LHCN-M2 (cell line): ENCODE measurements at places on chromosomes 13 and 19. TPM values are rescaled to one million over a fixed set of nuclear protein-coding genes. Genes with fewer than 3 reads are reported as not detected.

Gene MRPL34
- total RNA-seq: 48.2 and 68.1 TPM in 2 replicates

Gene ITGBL1
- 163 and 180 TPM in 2 replicates for total RNA-seq

Gene FGF14
- total RNA-seq: 0.06 TPM in 1 of 2 replicates, not detected in the other

Gene MCF2L
- 10.9 and 14.5 TPM in 2 replicates for total RNA-seq

Gene ACP7
- 0.13 and 0.29 TPM in 2 replicates for total RNA-seq

Gene C19orf47
- total RNA-seq: 18.8 and 24.2 TPM in 2 replicates

Gene ZNF491
- total RNA-seq: 0.80 and 0.90 TPM in 2 replicates

Gene ZNF415
- total RNA-seq: 2.4 and 2.9 TPM in 2 replicates

Gene CLEC17A
- not detected in 2 replicates for total RNA-seq

Gene NAPSA
- total RNA-seq: 0.40 TPM in 1 of 2 replicates, not detected in the other

Gene NKPD1
- total RNA-seq: 0.06 TPM in 1 of 2 replicates, not detected in the other

DNA sequence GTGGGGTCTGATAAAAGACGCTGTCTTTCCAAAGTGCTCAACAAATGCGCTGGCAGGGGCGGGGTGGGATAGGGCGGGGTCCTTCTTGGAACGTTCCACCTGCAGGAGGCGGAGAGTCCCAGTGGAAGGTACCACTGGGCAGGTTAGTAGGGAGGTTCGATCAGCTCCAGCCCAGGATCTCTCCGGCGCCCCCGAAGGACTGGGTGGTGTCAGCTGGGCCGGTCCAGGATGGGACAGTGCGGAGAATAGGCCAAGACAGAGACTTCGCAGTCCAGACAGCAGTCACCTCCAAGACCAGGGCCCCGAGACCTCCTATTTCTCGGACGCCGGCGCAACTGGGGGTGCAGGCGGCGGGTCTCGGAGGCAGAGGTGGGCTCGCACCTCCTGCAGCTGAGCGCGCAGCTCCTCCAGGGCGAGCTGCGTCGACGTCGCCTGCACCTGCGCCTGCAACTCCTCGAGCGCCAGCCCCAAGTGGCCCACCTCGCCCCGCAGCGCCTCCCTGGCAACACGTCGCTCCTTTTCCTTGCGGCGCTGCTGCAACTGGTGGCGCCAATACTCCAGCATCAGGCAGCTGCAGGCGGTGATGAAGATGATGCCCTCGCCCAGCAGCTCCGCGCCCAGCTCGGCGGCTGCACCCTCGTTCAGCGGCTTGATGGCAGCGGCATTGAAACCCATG is 21.6 kb downstream of the VASP start:
- no peak for DNase-seq

GRCh38 chr19:35083691-35084508 is 31.7 kb upstream of the FXYD3 start:
- DNase-seq: no peak

DNA sequence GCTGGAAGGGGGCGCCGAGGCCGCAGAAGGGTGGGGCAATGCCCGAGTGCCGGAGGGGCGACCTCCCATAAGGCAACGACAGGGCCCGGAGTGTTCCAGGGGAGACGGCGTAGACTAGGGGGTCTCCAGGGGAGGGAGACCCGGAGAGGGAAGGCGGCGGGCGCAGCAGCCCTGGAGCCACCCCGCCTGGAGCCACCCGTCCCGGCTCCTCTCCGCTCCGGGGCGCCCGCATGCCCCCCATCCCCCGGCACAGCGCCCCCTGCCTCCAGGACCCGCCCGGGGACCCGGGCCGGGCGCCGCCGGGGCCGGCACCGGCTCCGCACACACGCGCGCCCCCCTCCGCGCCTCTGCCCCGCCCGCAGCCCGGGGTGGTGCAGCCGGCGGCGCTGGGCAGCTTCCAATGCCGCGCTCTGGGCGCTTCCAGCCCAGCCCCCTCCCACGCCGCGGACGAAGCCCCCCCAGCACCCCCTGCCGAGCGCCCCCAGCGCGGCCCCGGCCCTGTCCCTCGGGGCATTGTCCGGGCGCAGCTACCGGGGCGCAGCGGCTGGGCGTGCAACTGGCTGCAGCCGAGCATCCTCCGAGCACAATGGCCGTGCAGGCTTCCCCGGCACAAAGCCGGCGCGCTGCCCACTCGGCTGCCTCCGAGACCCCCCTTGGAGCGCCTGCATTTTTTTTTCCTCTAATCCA is 519 bp downstream of the PTPRS start:
- no peak for DNase-seq

DNA sequence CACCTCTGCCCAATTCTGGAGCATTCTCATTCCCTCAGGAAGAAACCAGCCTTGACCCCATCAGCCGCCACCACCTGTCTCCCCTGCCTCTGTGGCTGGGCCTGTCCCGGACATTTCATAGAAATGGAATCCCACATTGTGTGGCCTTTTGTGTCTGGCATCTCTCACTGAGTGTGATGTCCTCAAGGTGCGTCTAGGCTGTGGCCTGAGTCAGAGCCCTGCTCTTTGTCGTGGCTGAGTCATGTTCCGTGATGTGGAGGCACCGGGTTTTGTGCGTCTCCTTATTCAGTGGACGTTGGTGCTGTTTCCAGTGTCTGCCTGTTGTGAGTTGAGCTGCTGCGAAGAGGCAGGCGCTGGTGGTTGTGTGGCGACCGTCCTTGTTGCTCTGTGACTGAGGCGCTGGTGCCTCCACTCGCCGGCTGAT is 3.5 kb downstream of the FZR1 start:
- DNase-seq: peak; percentile 78

- no peak for DNase-seq
Measured at GRCh38 chr13:76745261-76746200, 140.7 kb downstream of the KCTD12 start.

- no peak for DNase-seq
Measured at GRCh38 chr13:108194435-108194936, 20.9 kb downstream of the LIG4 start.

GRCh38 chr13:71456136-71456535 is 410.9 kb downstream of the DACH1 start:
- DNase-seq: no peak

DNA sequence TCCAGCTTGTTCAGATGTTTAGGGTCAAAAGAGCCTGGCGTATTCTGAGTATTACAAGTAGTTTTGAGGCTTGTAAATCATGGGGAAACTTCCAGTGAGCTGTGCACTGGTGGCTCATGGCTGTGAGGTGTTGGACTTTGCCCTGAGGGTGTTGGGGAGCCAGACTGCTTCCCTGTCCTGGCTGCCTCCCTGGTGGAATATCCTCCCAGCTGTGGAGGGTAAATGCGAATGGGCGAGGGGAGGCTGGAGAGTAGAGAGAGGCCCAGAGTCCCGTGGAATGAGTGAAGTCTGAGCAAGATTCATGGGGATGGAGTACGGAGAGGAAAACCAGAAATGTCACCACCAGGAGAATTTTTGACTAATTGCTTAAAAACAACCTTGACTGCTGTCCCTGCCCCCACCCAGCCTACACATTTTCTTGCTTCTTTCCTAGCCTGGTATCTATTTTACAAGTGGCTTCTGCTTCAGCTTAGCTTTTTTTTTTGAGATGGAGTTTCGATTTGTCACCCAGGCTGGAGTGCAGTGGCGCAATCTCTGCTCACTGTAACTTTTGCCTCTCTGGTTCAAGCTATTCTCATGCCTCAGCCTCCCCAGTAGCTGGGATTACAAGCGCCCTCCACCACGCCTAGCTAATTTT is 3.7 kb downstream of the SNRPA start:
- DNase-seq: no peak

GRCh38 chr19:43489310-43489709 is 15.2 kb downstream of the PHLDB3 start:
- DNase-seq: no peak

DNA sequence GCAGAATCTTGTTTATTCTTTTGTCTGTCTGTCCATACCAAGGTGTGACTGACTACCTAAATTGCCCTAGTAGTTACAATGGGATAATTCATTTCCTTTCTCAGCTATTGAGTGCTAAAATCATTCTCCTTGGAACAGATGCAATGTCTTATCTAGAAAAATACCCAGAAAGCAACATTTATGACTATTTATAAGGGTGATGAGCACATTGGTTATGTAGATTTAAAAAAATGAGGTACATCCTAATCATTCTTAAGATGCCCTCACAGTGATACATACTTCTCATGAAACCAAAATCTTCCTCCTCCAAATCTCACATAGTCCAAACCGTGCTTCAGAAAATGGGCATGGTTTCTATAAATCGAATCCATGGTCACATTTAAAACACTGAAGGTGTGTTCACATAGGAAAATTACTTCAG is 11.6 kb upstream of the UBE2L5 start:
- DNase-seq: no peak

GRCh38 chr13:91768746-91769145 is 370.3 kb downstream of the GPC5 start:
- DNase-seq: no peak

DNA sequence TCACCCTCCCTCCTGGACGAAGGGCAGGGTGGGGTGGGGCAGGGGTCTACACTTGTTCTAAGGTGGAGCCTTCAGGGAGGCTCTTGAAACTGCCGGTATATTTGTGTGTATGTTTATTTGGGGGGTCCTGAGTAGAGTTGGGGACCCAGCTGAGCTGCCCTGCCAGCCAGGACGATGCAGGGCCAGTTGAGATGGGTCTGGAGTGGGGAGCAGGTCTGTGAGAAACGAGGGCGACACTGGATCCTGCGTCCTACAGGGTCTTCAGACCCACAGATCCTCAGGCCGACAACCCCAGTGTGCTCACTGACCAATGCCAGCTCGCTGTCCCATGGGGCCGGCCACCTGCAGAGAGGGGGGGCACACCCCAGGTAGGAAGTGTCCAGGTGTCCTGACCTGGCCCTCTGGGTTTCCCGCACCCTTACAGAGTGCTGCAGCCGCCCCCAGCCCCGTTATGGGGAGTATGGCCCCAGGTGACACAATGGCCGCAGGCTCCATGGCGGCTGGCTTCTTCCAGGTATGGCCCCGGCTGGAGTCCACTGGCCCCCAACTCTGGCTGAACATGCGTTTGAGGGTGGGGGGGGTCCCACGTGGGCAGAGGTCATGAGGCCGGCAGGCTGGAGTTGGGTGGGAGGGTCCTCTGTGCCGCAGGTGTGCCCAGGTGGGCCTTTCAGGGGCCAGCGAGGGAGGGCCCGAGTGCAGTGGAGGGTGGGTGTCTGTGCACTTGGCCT is 7.4 kb downstream of the ISYNA1 start:
- DNase-seq: no peak

DNA sequence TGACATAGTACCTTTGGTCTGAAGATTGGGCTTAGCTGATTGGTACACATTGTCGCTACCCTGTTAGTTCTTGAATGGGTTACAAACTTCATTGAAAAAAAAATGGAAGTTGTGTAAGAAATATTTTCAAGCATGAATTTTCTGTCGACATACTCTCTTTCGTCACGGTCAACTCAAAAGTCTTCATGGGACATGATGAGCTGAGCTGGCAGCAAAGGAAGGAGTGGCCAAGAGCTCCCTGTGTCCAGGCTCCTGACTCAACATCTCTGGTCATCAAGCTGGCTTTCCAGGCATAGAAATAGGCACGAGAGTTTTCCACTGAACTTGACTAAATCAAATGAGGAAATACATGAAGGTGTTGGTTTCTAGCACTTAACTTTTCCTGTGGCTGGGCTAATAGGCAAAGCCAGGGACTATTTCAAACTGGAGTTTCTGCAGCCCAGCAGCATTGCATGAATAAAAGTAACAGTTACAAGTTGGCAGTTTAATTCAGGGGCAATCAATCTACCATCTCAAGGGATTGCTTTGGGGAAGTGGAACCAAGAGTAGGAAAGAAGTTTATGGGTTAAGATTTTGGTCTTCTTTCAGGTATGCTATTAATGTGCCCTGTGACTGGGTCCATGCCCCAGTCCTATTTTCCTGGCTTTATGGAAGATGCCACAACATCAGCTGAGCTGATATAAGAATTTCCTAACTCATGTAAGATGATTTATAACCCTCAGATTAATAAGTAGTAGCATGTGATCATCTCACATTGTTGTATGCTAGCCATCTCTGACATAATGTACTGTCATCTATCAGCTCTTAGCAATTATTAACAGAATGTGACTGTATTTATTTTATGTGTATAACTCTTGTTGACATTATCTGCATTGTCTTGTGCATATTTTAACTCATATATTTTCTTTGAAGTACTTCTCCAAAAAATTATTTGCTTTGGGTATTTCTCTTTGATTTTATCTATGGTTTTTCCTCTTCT is 385.8 kb downstream of the DLEU7 start:
- DNase-seq: no peak

GRCh38 chr13:111080642-111081041 is 34.5 kb upstream of the ARHGEF7 start:
- no peak for DNase-seq

- DNase-seq: peak; percentile 93
Measured at GRCh38 chr19:55674841-55675660, at the start of gene EPN1. TSS of gene EPN1 (plus strand) at chr19:55675226. CDS start at chr19:55678628, 3,402 bp downstream.

- DNase-seq: no peak
Measured at GRCh38 chr19:887599-887998, 5.4 kb downstream of the MED16 start.

- DNase-seq: no peak
Measured at GRCh38 chr19:13281567-13282291, 131.5 kb downstream of the IER2 start.

GRCh38 chr19:2260341-2260805 is 4.2 kb upstream of the JSRP1 start:
- peak; percentile 48 for DNase-seq

DNA sequence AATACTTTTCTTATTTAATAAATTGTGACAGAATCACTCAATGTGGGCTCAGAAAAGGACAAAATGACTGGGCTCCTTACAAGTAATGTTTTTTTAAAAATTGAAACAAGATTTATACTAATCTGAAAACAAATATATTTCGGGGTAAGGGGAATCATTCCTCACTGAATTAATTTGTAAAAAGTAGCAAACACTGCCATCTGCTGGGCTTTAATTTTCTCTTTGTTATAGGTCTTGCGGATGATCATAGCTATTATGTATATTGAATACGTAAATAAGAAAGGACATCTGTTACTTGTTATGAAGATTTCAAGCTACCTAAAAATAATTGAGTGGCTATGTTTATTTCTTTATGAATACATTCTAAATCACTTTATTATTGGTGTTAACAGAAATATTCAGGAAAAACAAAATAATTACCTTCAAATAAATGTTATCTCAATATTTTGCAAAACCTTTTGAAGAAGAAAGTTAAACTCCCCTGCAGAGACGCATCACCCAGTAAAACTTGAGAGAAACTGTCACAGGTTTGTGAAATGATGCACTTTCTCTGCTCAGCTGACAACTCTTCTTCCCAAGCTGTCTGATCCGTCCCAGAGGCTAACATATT is 17.8 kb upstream of the ENOX1 start:
- DNase-seq: peak; percentile 81
